ENCODE measurements at places on chromosomes 4 and X.

GRCh38 chrX:37332987-37333658 is 16.0 kb upstream of the PRRG1 start:
- DNase-seq: no peak

DNA sequence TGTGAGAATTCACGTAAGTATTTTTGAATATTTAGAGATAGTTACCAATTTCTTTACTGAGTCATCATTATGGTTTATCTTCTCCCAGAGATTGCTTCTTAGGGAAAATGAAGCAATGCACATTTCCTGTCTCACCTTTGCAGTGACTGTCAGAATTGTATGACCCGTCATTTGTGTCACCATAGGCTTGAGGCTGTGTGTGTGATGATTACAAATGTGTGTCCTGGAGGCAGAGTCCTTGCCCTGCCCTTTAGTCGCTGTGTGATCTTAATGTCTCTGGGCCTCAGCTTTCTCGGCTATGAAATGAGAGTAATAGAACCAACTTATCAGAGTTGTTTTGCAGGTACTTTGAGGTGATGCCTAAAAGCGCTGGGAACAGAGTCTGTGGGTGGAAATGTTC is 13.9 kb downstream of the HCCS start:
- no peak for DNase-seq

GRCh38 chr4:124224256-124224655 is 488.3 kb downstream of the ANKRD50 start:
- no peak for DNase-seq

DNA sequence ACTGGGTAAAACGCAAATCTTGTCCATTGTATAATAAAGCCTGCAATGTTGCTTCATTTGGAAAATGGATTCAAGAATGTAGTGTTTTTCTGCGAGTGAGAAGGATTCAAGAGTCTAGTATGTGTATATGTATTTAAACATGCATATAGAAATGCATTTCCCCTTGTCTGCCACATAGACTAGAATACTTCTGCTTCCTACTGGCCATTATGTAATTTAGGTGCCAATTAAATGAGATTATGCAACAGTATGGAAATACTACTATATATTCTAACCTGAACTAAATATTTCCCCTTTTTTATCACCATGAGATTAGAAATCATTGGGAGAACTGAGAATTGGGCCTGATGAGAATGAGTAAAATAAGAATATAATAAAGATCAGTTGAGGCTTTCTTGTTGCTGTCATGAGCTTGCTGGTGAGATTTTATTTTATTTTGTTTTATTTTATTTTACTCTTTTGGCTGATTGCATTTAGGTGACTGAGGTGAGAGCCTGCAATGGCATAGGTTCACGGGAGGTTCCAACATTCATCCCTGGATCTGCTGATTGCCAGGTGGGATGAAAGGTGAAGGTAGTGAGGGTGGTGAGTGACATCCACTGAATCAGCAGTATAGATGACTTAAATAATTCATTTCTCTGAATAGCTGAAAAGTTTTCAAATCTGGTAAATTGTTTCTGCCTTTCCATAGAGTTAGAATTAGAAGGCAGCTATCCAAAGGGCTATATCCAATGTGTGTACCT is 95.6 kb upstream of the SLC4A4 start:
- DNase-seq: no peak

GRCh38 chr4:41670530-41670929 is 78.0 kb downstream of the PHOX2B start:
- DNase-seq: no peak

DNA sequence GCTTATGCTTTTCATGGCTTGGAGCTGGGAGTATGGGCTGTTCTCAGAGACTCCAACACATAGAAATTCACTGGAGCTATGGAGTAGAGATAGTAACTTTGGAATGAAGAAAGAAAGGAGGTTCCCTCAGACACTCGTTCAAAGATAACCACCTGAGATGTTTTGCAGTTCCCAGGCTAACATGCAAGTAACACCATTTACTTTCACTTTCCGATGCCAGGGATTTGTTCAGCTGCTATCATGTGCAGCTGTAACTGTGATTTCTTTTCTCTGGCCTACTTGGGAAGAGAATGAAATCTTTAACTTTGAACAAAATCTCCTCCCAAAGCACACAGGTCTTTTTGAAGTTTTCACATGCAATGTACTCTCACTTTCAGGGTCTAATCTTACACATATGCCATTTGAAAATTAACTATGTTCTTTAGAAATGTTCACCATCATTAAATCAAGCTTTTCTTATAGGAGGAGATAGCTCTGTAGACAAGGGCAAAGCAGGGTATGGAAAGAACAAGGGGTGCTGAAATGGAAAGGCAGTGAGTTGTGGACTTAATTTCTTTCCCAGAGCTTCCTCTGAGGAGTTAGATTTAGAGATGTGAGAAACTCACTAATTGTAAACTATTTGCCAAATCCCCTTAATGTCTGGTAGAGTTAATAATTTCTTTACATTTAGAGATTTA is 514.3 kb downstream of the PDHA2 start:
- DNase-seq: no peak

DNA sequence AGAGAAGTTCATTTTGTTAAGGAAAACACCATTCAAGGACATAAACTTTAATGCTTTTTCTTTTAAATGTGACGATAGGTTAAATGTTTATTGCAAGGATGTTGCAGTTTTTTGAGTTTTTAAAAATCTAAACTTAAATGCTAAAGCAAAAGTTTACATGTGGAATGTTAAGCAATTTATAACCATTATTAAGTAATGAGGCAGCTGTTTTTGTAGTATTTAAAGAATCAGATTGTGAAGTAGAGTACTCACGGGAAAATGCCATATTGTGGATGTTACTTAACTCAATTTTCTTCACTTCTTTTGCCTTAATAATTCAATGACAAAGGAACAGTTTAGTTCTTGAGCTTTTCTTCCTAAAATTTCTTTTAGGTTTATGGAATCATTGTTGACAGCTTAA is 43.5 kb downstream of the UBE2K start:
- no peak for DNase-seq

DNA sequence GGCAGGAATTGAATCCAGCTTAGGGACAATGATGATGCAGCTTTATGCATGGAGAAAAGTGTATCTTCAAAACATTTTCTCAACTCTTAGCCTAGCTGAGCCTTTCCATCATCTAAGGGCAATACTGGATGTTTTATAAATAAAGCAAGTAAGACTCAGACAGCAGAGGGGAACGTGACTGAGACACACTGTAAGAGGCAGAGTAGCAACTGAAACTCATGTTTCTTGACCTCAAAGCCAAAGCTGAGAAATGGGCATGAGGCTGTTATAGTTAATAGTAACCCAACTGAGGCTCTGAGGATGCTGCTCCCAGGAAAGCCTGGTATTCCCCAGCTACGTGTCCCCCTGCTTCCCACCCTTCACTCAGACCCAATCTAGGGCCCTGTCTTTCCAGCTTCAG is 44.6 kb downstream of the ARHGEF9 start:
- no peak for DNase-seq

DNA sequence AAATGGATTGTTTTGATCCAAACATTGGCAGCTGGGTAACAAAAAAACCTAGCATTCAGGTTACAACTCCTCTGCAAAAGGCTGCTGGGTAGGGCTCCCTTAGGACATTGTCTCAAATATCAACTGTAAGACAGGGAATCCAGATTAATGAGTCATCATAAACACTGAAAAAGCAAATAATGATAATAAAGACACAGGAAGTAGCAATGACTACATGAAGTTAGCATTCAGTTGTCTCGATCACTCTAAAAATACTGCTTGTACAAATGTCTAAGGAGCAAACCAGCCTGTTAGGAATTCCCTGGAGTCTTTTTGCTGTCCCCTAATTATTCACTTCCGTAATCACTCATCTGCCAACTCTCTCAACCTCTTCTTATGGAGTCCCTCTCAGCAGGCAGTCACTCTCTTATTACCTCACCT is 259.2 kb downstream of the GPC3 start:
- DNase-seq: peak; percentile 51

- DNase-seq: peak; percentile 33
Observed at GRCh38 chrX:46903458-46904242, 8.6 kb upstream of the JADE3 start.

GRCh38 chr4:165199722-165200121 is 7.6 kb upstream of the KLHL2 start:
- no peak for DNase-seq

DNA sequence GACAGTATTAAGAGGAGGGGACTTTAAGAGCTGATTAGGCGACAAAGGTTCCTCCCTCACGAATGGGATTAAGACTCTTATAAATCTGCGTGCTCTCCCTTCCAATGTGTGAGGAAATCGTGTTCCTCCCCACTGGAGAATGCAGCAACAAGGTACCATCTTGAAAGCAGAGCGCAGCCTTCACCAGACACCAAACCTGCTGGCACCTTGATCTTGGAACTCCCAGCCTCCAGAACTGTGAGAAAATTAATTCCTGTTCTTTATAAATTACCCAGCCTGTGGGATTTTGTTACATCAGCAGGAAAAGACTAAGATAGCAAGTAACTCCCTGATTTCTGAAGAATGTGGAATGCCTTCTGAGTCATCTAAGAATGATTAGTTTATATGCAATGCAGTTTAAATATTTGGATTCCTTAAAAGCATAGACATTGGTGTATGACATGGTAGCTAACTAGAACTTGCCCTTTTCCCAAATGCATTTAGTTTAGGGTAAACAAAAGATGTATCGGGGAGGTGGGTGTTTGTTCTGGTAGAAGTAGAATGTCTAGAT is 86.1 kb downstream of the USP46 start:
- DNase-seq: no peak

DNA sequence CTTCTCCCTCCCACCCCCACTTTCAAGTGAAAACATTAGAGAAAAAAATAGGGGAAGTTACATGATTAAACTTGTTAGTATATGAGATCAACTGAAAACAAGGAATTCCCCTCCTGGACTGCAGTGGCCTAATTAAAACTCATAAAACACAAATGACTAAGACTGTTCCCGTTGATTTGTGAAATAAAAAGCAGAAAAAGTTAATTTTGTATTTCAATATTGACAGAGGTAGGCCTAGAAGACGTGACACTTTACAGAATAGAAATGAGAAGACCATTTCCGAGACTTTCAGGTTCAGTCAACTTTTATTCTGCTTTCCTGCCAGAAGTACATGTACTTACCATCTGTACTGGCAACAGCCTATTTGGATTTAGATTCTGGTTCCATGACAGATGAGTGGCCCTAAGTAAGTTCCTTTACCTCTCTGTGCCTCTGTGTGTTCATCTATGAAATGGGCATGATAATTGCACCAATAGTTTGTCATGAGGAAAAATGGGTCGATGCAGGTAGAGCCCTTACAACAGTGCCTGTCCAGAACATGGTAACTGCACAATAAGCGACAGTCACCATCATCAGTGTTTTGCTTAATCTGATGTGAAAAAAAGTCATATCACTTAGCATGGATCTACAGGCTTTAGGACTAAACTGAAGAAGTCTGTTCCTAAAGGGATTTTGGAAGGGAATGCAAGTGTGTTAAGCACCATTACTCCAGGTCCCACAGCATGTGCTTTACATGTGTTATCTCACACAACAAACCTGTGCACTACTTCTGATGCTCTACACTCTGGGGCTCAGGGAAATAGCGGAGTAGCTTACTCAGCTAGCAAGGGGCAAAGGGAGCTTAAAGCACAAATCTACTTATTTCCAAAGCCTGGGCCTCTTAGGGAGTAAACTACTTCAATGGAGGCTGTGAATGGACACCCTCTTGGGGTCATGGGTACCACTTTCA is 562.3 kb upstream of the DIPK2B start:
- DNase-seq: no peak

GRCh38 chr4:133152831-133153481 is 3.9 kb downstream of the PCDH10 start:
- no peak for DNase-seq

GRCh38 chr4:85603437-85604336 is 128.7 kb downstream of the ARHGAP24 start:
- no peak for DNase-seq

- no peak for DNase-seq
Observed at GRCh38 chrX:3526731-3527130, 180.3 kb upstream of the MXRA5 start.

- DNase-seq: no peak
Observed at GRCh38 chrX:148380650-148381561, 119.5 kb upstream of the AFF2 start.

DNA sequence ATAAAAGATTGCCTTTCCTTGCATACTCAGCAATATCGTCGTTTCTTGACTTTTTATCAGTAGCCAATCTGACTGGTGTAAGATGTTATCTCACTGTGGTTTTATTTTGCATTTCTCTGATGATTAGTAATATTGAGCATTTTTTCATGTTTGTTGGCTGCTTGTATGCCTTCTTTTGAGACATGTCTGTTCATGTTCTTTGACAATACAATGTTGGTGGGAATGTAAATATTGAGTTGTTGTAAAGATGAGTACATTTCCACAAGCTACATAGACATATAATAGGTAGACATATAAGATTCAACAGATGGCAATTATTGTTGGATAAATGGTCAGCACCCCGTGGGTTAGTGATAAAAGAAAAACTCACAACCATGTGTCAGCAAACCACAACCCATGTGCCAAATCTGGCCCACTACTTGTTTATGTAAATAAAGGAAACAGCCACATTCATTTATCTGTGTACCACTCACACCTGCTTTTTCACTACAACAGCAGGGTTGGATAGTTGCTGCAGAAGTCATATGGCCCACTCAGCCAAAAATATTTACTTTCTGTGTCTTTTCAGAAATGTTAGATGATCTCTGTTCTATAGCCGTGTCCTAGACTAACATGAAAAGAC is 153.1 kb upstream of the VCX start:
- no peak for DNase-seq

DNA sequence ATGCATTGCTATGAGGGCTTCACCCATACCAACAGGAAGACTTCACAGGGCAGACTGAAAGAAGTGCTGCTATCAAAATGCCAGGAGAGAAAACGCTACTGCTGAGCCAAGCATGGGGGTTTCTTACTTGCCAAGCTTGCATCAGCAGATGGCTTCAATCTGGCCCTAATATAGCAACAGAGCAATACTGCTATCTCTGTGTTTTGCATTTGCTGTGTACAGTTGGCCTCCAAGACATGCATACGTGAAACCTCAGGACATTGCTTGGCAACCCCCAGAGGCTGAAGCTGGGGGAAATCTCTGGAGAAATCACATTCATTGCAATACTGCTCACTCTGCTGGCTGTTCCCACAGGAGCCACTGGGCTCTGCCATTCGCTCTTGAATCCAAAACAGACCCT is 127.2 kb upstream of the GPC4 start:
- DNase-seq: peak; percentile 35

- DNase-seq: no peak
Observed at GRCh38 chr4:169412046-169412445, 141.3 kb upstream of the SH3RF1 start.

DNA sequence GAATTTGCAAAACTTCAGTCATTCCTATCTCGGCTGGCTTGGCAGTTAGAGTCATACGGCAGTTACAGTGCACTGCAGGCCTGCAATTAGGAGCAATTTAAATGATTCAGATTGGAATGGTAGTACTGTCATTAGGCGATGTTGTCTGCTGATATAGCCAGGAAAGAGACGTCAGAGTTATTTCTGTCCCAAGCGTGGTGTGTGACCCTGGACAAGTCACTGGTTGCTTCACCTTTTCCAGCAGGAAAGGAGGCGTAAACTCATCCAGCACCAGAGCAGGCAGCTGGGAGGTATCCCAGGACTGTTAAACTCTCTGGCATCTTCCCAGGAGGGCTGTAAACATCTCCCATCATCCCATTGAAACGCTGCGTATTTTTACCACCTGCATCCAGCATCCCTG is 836 bp upstream of the LNX1 start:
- no peak for DNase-seq

- no peak for DNase-seq
Observed at GRCh38 chrX:125205918-125206665, 113.6 kb upstream of the TEX13C start.

- no peak for DNase-seq
Observed at GRCh38 chrX:32397562-32398216, 813.7 kb downstream of the DMD start.

- DNase-seq: no peak
Observed at GRCh38 chr4:124417371-124417770, 295.2 kb downstream of the ANKRD50 start.
